Endothelial cell of umbilical vein (primary cell): ENCODE measurements at places on chromosomes 13 and 19. TPM values are rescaled to one million over a fixed set of nuclear protein-coding genes. Genes with fewer than 3 reads are reported as not detected.

- DNase-seq: no peak
Observed at GRCh38 chr13:45257638-45258333, 56.9 kb upstream of the KCTD4 start.

DNA sequence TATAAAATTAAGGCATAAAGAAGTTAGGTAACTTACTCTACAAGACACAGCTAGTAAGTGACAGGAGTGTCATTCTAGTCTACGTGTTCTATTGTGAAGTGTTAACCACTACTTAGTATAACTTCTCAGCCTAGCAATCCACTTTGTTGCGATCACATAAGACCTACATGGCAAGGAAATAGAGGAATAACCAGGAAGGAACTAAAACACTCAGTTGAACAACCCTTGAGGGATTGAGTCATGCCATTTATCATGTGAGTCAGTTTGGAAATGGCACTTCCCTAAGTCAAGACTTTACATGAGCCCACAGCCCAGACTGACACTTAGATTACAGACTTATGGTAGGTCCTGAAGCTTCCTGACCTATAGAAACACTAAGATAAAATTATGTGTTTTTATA lies 279.5 kb upstream of the PCDH20 start:
- no peak for DNase-seq

Gene SLC7A9
- not detected in 2 replicates for total RNA-seq

Gene CHAMP1
- 21.2 and 24.1 TPM in 2 replicates for total RNA-seq

- DNase-seq: no peak
Observed at GRCh38 chr13:52406629-52407028, 657 bp upstream of the THSD1 start.
